ENCODE measurements at places on chromosomes 6 and 20.
A peak's percentile ranks its signal among the peaks of the same experiment; 100 is the strongest.

DNA sequence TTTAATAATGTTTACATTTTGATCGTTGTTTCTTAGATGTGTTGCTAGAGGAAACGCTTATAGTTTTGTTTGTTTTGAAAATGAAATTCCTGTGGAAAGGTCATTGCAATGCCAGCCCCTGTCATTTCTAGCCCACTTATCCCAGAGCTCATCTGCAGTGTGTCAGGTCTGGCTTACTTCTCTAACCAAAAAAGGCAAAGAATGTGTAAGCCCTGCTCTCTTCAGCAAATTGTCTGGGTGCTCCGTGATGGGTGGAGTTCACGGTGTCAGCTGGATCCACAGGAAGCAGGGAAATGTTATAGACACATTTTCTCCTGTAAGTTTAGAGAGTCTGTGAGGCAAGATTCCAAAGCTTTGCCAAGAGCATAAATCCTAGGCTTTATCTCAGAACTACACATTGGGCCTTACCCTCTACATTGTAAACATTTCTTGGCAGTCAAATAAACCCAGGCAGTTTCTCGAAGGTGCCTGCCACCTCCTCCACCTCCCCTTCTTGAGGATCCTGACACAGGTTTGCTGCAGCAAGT is 50.9 kb downstream of the RPRD1B start:
- DNase-seq = no peak

GRCh38 chr20:54167909-54168872 is 5.6 kb downstream of the CYP24A1 start:
- DNase-seq = no peak

DNA sequence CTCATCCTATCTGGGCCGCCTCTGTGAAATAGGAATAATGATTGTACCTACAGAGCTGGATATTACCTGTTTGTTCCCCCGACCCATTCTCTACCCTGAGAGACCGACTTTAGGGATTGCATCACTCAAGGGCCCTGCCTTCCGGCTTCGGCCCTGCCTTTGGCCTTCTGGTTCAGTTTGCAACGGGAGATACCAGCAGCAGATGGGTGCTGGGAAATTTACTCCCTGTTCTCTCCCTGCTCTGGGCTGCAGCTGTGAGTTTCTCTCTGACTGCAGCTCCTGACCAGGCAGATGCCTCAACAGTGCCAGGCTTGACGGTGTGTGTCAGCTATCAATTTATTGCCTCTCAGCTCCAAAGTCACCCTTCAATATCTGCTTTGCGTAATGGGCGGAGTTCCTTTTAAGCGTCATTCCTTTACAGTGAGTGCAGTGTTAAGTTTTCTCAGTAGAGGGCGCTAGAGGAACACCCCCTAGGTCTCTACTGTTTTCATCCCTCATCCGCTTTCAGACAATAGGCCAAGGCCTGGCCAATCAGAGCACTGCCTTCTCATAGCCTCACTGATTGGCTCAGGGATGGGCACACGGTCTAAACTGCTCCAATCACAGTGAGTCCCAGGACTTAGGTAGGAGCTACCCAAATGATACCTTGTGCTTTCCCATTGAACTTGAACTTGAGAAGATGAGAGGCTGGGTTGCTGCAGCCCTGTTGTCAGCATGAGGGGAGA is 30.0 kb downstream of the KCNG1 start:
- peak; percentile 100 for DNase-seq

DNA sequence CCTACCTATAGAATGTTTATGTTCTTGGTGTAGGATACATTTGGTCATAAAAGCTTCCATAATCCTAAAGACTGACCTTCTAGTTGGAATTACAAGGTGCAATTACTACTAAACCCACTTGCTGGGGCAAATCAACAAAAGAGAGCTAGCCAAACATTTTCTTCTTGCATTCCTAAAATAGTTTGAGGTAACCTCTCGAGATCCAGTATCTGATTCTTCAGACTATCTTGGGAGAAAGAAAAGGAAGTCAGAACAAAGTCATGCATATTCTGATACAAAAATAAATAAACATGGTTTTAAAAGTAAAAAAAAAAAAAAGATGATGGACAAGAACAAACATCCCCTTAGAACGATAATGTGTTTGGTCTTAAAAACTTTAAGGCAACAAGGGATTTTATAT is 294.2 kb upstream of the RSPO3 start:
- DNase-seq = no peak

- no peak for DNase-seq
These were observed 82.9 kb upstream of the MARCKS start for GRCh38 chr6:113774127-113774825.

GRCh38 chr20:14414560-14414959 is 77.1 kb upstream of the FLRT3 start:
- DNase-seq = no peak

GRCh38 chr6:169766921-169767736 is 15.7 kb downstream of the ERMARD start:
- no peak for DNase-seq

DNA sequence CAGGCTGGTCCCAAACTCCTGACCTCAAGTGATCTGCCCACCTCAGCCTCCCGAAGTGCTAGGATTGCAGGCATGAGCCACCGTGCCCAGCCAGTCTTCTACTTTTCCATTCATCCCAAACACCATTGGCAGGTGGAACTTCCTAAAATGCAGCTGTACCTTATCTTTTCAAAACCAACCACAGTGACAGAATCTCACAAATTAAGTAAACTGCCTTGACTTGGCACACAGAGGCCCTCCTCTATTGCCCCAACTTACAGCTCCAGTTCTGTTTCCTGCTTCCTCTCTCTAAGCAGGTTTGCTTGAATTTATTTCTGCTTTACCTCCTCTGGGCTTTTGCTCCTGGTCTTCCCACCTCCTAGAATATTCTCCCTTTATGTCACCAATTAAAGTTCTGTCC is 7.6 kb downstream of the MYB start:
- DNase-seq = no peak

GRCh38 chr20:14568701-14569100 is 231.3 kb upstream of the FLRT3 start:
- peak; percentile 7 for DNase-seq

DNA sequence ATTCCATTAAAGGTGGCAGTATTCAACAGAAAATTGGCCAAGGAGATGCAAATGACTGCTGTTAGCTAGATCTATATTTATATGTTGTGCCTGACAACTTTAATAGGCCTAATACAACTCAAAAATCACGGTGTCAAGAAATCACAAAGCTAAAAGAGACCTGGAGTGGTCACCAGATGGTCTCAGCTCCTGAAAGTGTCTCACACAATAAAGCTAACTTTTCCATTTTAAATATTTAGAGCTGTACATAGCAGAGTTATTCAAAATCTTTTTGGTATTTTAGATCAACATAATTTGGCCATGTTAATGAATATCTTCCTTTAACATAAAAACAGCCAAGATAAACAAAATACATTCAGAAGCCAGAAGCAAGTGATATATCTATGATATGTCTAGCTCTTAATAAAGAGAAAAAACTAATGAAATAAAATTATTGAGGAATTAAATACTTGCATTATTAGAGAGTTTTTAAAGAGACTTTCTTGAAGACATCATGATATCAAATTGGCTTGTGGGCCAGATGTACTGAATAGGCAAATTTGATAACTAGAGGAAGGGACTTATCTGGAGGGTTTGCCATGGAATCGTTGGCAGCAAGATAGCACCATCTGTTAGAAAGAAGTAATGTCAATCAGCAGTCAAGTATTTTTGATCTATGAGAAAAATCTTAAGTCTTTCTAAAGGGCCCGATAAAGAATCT is 84.9 kb upstream of the SCAF8 start:
- DNase-seq = no peak

DNA sequence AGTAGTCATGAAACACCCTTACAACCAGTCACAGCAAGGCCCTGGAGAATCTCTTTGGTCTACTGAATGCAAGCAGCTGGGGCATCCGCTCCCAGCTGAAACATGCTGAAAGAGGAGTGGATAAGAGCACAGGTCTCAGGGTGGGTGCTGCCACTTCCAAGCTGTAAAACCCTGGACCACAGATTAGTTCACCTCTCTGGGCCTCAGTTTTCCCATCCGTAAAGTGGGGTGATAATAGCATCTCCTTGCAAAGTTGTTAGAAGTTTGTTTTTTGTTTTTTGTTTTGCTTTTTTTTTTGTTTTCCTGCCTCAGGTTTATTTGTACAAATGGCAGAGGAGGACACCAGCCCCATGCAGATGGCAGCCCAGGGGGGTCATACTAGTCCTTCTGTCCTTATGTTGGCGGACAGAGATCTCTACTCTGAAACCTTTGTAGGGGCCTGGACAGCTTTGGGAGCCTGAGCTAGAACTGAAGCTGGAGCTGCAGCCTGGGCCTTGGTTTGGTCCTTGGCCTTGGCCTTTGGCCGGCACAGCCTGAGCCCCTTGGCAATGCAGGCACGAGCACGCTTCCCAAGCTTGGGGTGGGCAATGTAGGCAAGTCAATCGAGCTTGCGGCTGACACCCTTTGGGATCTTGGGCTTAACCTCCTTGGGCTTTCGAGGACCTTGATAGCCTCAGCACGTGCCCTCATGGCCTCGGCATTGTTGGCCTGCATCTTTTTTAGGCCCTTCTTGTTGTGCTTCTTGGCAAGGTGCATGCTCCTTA is 38.2 kb downstream of the MRPL14 start:
- no peak for DNase-seq

DNA sequence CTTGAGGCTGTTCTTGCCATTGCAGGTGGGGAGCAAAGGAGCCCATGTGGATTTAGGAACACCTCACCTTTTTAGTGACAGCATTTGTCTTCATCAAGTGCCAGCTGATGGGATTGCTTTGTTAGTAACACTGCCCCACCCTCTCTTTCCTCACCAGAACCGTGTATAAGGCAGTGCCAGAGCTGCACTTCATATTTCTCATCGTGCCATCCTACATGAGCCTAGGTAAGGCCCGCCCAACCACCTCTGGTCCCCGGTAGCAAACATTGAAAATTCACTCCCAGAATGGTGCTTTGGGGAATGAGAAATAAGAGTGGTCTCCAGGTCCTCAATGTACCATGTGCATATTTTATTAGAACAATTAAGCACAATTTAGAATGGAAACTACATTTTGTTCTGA is 22.7 kb downstream of the CFAP61 start:
- no peak for DNase-seq

DNA sequence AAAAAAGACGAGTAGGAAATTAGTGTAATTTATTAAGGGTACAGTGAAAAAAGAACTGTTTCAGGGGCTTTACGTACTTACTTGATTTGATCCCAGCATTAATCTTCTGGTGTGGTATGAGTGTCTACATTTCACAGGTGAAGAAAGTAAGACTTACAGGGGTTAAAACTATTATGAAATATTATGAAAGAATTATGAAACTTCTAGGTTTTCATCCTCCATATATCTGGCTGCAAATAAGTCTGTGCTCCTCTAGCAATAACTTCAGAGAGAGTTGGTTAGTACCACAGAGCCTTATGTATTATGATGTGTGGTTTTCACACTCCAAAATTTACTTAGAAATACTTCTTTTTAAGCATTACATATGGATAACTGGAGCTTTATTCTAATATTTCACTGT is 41.9 kb downstream of the ZFAND3 start:
- no peak for DNase-seq

GRCh38 chr20:9927224-9927623 is 88.3 kb upstream of the PAK5 start:
- DNase-seq = no peak

GRCh38 chr6:46773201-46773855 is 19.9 kb upstream of the MEP1A start:
- DNase-seq = no peak

DNA sequence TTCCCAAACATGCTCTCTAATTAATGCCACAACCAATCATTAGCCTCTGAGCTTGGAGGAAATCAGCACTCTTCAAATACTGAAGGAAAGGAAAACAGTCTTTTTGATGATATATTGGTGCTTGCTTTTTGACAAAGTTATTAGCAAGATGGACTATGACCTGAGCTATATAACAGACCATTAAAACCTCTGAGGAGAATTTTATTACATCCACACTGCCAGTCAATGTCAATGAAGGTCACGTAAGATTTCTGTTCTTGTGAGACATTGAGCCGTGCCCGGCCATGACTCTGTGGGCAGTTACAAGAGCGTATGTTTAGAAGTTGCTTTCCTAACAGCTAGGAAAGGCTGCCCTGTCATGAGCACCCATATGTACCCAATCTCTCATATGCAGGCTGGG is 659.0 kb downstream of the UTRN start:
- DNase-seq = no peak

DNA sequence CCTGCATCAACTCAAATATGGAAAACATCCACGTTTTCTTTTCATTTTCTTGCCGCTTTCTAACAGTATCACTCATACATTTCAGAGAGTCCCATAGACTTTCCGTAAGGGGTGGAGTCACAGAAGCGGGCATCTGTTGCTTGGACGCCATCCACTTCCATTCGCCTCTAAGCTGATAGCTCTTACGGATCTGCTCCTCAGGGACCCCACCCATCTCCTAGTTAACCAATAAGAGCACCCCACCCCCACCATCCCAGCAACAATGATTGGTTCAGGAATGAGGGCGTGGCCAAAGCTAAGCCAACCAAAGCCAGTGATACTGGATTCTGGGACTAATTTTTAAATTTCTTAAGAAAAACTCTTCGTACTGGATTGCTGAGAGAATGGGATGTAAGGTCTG is 42.4 kb downstream of the SLC2A10 start:
- peak; percentile 38 for DNase-seq

- no peak for DNase-seq
These were observed 592.7 kb downstream of the EPHA7 start for GRCh38 chr6:92826633-92827032.

DNA sequence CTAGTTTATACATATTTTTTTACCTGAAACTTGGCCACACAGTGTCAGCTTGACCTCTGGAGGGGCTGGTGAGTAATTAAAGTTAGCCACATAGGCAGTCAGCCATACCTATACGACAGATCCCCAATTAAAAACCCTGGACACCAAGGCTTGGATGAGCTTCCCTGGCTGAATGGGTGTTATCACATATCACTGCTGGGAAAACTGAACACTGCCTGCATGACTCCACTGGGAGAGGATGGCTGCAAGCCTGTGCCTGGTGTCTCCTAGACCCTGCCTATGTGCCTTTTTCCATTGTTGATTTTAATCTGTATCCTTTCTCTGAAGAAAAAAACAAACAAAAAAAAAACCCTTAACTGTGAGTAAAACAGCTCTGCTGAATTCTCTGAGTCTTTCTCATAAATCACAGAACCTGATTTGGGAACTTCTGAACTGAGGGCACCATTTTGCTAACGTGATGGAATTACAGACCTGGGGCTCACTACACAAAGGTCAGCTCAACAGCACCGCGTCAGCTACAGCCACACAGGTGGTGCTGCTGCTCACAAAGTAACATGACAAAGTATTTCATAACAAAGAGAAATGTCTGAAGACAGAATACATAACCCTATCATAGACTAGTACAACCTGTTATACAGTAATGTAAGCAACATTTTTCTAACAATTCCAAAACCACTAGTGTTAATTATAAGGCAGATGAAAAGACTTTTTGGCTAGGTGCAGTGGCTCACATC is 97.0 kb downstream of the SLC23A2 start:
- no peak for DNase-seq

Measured in iPS-NIHi11 (cell line).